ENCODE measurements at places on chromosomes 3 and 15. TPM values are rescaled to one million over a fixed set of nuclear protein-coding genes. Genes with fewer than 3 reads are reported as not detected.

The PXK gene
- 19.4 TPM for polyA plus RNA-seq

The MRPL47 gene
- 39.1 TPM for polyA plus RNA-seq

The SLC27A2 gene
- polyA plus RNA-seq, result 0.09 TPM

The AGBL1 gene
- polyA plus RNA-seq, result 25.5 TPM

All from forelimb muscle (tissue), 1 donor.